ENCODE measurements at places on chromosomes 12 and 14.

DNA sequence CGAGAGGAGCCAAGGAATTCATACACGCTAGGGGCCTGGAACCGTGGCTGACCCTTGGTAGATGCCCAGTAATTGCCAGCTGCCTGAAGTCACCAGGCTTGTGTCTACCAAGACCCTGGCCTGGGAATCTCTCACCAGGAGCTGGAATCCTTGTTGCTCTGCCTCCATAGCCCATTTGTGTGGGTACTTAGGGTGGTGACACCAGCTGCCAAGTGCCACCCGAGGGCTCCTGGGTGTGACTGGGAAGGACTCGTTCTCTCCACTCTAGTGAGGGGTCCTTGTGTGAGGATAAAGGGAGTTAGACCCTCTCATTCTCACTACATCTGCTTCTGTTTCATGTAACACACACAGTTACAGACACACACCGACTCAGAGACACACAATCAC is 17.9 kb downstream of the SERPINA1 start:
- DNase-seq = no peak

- DNase-seq = no peak
These were observed 349.7 kb downstream of the NRXN3 start for GRCh38 chr14:78519863-78520262.

DNA sequence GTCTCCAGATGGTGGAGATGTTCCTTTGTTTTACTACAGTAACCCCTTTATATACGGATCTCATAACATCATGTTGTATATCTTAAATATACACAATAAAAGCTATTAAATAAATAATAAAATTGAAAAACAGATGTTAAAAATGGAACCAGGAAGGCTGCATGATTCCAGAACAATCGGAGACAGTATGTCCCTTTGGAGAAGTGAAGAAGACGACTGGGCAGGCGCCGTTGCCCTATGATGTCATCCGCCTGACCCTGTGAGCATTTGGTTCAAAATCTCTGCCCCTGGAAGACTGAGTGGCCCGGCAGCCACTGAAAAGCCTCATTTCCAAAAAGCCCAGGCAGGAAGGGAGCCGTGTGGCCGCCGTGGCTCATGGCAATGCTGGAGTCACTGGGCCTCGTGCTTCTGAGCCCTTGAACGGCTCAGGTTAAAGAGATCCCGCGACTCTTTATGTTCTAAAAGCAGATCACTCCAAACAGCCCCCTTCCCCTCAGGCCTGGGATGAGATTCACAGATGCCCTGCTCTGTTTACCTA is 30.8 kb downstream of the RIMBP2 start:
- no peak for DNase-seq

GRCh38 chr12:25052196-25052913 is 103.5 kb upstream of the BCAT1 start:
- DNase-seq = no peak

GRCh38 chr12:56590237-56590830 is 39.8 kb downstream of the BAZ2A start:
- DNase-seq = no peak

GRCh38 chr12:1928439-1929121 is 10.1 kb upstream of the CACNA2D4 start:
- DNase-seq = peak; percentile 51

- DNase-seq = no peak
These were observed 404.7 kb downstream of the MDGA2 start for GRCh38 chr14:47270715-47271114.

GRCh38 chr12:56957229-56958052 is at the start of gene RDH16:
RDH16 (minus strand) TSS chr12:56957608; CDS start chr12:56957462, 146 bp downstream.
- no peak for DNase-seq

DNA sequence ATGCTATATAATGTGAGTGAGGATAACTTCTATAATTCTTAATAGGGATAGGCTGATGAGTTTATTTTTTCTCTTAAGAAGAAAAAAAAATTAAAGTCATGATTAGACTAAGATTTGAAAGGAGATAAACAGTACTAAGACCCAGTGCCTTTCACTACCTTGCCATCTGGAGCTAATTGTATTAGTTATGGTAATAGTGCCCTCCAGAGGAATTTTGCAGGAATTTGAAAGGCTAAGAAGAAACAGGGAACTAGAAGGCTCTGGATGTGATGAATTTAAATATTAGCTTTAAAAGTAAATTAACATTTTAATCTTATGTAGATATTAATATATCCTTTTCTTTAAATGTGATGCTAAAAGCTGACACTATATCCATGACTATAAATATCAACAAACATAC is 36.6 kb upstream of the PIK3C2G start:
- DNase-seq = no peak

- DNase-seq = peak; percentile 82
These were observed 12.3 kb downstream of the ZFP36L1 start for GRCh38 chr14:68780358-68781160.

DNA sequence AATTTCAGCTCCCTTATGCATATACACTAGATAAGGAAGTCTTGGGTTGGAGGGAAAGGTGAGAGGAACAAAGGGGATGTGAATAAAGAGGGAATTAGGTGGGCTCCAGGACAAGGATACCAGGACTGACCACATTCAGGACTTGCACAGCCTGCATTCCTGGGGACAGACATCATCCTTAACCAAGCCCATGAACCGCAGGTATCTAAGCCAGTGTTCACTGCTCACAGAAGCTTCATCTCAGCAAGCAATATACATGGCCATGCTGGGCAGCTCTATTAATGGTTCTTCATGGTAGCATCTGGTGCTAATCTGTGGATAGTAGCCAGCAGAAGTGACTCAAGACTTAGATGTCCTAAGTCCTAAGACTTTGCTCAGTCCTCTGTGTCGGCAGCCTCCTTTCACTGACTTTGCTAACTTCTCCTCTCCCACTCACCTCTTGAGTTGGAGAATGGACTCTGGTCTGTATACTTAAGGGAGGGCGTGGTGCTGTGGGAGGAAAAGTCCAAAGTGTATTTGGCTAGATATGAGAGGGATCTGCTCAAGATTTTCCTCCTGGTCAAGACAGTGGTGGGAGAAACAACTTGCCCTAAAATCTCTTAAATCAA is 136.1 kb downstream of the ASCL1 start:
- no peak for DNase-seq
